ENCODE measurements at places on chromosomes 3 and 15.

DNA sequence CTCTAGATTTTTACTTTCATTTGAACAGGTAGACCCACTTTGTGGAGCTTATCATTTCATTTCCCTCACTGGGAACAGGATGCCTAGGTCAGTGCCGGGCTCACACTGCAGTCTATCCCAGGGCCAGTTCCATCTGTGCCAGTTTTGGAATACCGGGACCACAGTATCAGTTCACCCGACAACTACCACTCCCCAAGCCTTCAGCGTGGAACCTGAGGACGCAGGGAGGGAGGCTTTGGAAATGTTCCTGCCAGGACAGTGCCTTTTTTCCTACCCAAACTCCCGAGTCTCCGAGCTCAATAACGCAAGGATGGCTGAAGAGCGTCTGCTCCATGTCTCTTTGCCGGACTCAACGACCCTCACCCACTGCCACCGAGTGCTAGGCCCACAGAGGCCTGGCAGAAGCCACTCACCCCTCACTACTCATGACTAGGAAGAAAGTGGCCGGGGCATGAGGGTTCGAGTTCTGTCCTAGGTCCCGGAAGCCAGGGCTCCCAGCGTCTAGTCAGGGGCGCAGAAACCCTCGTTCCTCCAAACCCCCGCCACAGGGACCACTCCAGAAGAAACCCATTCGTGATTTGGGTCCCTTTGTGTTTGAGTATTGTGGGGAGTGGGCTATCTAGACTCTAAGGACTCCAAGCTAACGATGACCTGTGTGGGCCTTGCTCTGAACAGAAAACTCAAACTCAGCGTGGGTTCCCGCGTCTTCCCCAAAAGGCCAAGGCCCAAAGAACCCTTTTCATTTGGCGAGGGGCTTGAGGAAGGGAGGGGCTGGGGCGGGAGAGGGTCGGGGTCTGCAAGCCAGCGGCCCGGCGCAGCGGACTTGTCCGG is 11.4 kb downstream of the ZIC1 start:
- peaks cover 55% of the 10 kb centered on the region for H3K27me3 ChIP-seq
- peaks cover 4% of the 10 kb centered on the region for H3K4me1 ChIP-seq
- H3K4me3 ChIP-seq = no peak overlapping the region
- H3K27ac ChIP-seq = no peak overlapping the region
- no peaks in the 10 kb centered on the region for H3K36me3 ChIP-seq

DNA sequence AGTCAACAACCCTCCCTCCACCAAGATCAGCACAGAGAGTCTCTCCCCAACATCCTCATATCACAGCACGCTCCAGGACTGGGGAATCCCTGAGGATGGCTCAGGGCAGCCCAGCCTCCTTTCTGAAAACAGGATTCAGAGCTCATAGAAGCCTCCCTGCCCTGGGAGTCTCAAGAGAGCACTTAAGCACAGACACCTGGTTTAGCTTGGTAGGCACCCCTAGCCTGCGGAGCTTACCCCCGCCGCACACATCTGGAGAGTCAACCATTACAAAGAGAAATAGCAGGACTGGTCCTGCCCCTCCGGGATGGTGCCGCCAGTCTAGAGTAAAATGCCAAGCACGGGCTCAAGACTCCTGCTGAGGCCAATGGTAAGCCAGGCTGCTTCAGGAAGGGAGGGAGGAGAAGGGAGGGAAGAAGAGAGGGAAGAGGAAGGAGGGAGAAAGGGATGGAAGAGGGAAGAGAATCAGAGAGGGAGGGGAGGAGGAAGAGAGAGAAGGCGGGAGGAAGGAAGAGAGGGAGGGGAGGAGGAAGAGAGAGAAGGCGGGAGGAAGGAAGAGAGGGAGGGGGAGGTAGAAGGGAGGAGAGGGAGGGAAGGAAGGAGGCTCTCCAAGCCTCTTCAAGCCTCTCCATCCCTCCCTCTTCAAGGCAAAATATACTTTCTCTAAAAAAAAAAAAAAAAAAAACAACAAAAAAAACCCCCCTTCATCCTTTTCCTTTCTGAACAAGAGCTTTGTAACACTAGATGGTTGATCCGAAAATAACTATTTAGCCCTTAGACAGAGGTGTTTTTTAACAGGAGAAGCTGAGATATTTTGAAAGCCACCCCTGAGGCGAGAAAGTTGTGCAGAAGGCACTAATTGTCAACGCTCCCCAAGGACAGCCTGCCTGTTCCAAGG is 278.6 kb upstream of the TLE3 start:
- no peak overlapping the region for H3K4me3 ChIP-seq
- H3K27ac ChIP-seq = no peak overlapping the region
- H3K4me1 ChIP-seq = peaks cover 4% of the 10 kb centered on the region
- H3K27me3 ChIP-seq = no peaks in the 10 kb centered on the region
- DNase-seq = no peak

DNA sequence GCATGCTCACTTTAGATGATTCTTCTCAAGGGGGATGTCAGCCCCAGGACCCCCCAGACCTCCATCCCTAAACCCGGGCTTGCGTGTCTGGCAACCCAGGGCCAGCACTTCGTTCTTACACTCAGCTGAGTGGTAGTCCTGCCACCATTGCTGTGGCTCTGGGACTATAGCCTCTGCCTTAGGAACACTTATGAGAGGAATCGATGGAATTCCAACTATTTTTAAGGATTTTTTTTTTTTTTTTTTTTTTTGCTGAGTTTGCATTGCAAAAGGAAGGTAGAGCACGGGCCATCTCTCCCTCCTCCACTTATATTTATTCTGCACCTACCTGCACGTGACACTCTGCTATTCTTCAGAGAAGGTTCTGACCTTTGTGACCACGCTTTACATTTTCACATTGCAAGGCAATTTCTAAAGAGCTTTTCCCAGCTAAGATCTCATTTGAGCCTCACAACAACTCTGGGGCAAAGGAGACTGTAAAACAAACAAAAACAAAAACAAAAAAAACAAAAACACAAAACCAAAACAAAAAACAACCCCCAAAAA is 113.9 kb downstream of the LPP start:
- no peak overlapping the region for H3K4me3 ChIP-seq
- H3K4me1 ChIP-seq = no peaks in the 10 kb centered on the region
- no peaks in the 10 kb centered on the region for H3K27me3 ChIP-seq
- no peak overlapping the region for H3K27ac ChIP-seq
- H3K36me3 ChIP-seq = no peaks in the 10 kb centered on the region
- DNase-seq = no peak

DNA sequence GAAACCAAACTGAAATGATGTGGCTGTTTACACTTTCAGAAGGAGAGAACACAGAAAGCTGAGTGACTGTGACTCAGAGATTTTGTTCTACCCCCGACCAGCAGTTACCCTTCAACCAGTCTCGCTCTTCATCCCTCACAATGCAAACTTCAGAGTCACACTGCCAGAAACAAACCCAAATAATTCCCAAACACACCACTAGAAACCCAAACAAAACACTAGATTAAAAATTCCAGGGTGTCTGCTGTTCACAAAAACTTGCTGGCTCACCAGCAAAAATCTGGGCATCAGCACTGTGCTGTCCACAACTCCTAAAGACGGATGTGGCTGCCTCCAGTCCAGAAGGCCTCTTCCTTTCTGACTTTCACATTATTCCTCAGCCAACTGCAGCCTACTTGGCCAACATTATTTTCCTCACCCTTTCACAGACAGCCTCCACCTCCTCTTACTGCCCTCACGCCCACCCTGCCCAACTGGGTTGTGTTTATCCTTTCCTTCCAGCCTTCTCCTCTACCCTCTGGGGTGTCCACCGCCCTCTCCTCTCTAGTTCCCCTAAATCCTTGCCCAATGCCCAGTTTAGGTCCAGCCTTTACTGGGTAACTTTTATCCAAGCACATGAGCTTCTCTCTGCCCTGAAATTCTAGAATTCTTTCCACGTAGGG is 71.4 kb downstream of the MECOM start:
- no peak for DNase-seq
- peaks cover 7% of the 10 kb centered on the region for H3K27me3 ChIP-seq
- H3K27ac ChIP-seq = no peak overlapping the region
- no peak overlapping the region for H3K4me3 ChIP-seq
- H3K4me1 ChIP-seq = no peaks in the 10 kb centered on the region
- no peaks in the 10 kb centered on the region for H3K36me3 ChIP-seq

DNA sequence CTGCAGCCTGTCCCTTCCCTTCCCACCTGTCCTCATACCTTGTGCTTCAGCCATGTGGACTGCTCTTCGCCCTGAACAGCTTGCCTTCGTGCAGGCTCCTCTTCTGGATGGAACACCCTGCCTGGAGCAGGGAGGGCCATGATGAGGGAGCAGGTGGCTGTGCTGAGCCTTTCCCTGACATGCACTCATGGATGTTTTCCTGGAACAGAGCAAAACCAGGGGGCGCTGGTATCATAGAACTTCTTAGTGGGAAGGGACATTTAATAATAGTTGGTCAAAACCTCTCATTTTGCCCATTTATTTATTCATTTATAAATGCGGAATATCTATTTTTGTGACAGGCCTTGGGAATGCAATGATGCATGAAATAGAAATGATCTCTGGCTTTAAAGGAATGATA is 149.3 kb downstream of the CACNA1D start:
- H3K27ac ChIP-seq = no peak overlapping the region
- no peaks in the 10 kb centered on the region for H3K27me3 ChIP-seq
- DNase-seq = no peak
- H3K4me3 ChIP-seq = no peak overlapping the region
- no peaks in the 10 kb centered on the region for H3K4me1 ChIP-seq

- H3K27me3 ChIP-seq = no peaks in the 10 kb centered on the region
- no peaks in the 10 kb centered on the region for H3K36me3 ChIP-seq
- H3K4me3 ChIP-seq = peak overlapping the region; percentile 47
- H3K4me1 ChIP-seq = peaks cover 29% of the 10 kb centered on the region
- peak; percentile 32 for DNase-seq
These were observed 32.7 kb downstream of the TRANK1 start for GRCh38 chr3:36911990-36912804.

DNA sequence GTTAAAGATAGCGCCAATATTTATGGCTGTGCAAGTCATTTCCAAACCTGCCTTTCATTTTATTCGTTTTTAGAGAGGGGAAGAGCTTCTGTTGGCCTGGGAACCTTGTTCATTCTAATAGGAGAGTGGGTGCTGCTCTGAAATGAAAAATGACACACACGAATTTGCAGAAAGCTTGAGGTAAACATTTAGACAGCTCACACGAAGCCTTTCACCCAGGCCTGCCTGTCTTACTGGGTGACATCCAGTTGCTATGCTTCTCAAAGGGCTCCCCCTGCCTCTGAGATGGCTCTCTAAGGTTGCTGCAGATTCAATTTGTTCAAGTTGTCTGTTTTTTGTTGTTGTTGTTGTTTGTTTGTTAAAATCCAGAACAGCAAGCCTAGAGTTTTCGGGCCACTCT is 18.2 kb downstream of the PEX5L start:
- H3K27me3 ChIP-seq = no peaks in the 10 kb centered on the region
- no peaks in the 10 kb centered on the region for H3K4me1 ChIP-seq
- H3K36me3 ChIP-seq = no peaks in the 10 kb centered on the region

- H3K36me3 ChIP-seq = no peaks in the 10 kb centered on the region
- no peaks in the 10 kb centered on the region for H3K4me1 ChIP-seq
- no peak for DNase-seq
- H3K27me3 ChIP-seq = peaks cover 30% of the 10 kb centered on the region
- H3K27ac ChIP-seq = no peak overlapping the region
- H3K4me3 ChIP-seq = no peak overlapping the region
These were observed 22.7 kb upstream of the LCTL start for GRCh38 chr15:66588537-66588936.

DNA sequence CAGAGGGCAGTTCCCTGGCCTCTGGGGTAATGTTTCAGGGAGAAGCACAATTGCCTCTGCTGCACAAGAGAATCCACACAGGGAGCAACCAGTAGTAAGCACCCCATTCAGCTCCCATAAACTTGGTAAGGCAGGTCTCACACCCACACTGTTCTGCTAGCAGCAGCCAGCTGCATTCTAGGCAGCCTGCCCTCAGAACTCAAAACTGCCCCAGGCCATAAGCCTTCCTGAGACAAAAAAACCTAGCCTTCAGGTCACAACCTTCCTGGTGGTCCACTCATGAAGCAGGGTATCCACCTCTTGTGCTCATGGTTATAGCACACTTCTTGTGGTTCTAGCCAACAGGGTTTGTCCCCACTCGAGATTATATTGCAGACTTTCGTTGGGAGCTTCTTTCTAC is 33.7 kb upstream of the ABI3BP start:
- H3K4me3 ChIP-seq = no peak overlapping the region
- no peak overlapping the region for H3K27ac ChIP-seq
- H3K27me3 ChIP-seq = peaks cover 2% of the 10 kb centered on the region
- DNase-seq = no peak

GRCh38 chr3:143439817-143440216 is 320.2 kb downstream of the CHST2 start:
- H3K27ac ChIP-seq = no peak overlapping the region
- H3K27me3 ChIP-seq = no peaks in the 10 kb centered on the region
- H3K4me3 ChIP-seq = no peak overlapping the region
- peaks cover 16% of the 10 kb centered on the region for H3K4me1 ChIP-seq
- peaks cover 1% of the 10 kb centered on the region for H3K36me3 ChIP-seq

GRCh38 chr3:146685050-146685814 is 80.1 kb upstream of the PLSCR5 start:
- H3K4me1 ChIP-seq = no peaks in the 10 kb centered on the region
- no peaks in the 10 kb centered on the region for H3K36me3 ChIP-seq
- DNase-seq = no peak
- no peaks in the 10 kb centered on the region for H3K27me3 ChIP-seq
- no peak overlapping the region for H3K27ac ChIP-seq

GRCh38 chr15:56341201-56341600 is 24.0 kb upstream of the TEX9 start:
- H3K36me3 ChIP-seq = no peaks in the 10 kb centered on the region
- no peak overlapping the region for H3K4me3 ChIP-seq
- no peak overlapping the region for H3K27ac ChIP-seq
- peaks cover 3% of the 10 kb centered on the region for H3K27me3 ChIP-seq

DNA sequence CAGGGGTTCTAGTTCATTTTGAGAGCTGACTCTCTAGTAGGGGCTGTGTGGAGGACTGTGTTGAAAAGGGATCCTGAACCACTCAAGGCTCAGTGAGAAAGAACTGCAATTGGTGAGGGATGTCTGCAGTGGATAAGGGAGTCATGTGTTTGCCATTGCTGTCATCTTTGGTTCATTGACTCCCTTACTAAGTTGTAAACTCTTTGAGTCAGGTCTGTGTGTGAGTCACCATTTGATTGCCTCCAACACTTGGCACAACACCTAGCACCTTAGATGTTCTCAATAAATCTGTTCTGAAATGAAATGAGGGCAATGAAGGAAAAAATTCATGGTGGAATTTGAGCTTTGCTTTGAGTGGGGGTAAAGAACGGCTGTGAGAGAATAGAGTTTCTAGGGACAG is 51.7 kb downstream of the PLS1 start:
- DNase-seq = no peak
- H3K27me3 ChIP-seq = no peaks in the 10 kb centered on the region
- H3K27ac ChIP-seq = no peak overlapping the region
- no peak overlapping the region for H3K4me3 ChIP-seq
- H3K36me3 ChIP-seq = no peaks in the 10 kb centered on the region
- H3K4me1 ChIP-seq = no peaks in the 10 kb centered on the region

Data from T-cell (primary cell).